ENCODE measurements at places on chromosomes 5 and 9.

DNA sequence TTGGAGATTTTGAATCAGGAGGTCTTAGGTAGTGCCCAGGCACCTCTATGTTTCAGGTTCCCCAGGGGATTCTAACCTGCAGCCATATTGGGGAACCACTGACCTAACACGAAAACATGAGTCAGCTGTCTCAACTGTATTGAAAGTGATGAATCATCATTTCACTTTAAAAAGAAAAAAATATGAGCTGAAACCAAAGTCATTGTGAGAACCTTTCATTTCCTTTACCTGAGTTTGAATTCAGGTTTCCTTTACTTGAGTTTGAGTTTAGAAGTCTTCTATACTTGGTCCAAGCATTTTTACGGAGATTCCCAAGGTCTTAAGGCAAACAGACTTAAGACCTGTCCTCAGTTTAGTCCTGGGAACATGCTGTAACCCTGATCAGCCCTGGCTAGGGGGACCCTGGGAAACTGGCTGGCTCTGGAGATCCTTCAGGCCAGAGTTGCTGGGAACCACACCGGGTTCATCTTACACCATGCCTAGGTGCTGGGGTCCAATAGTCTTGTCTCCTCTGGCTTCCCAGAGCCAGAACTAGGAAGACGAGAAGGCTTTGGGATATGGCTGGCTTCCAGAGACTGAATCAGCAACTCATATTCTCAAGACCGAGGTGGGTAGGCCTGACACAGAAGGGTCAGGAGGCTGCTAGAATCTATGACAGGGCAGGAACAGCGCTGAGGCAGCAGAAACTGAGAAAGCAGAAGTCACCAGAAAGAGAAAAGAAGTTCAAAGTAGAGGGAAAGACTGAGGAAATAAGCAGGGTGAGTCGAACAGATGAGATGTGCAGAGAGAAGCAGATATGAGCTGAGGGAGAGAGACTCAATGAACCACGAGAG, 16.4 kb upstream of the PDCD1LG2 start:
- DNase-seq: peak; percentile 60

GRCh38 chr5:14284392-14285148, 141.4 kb downstream of the TRIO start:
- DNase-seq: no peak

GRCh38 chr5:116674881-116675625, 100.4 kb upstream of the SEMA6A start:
- DNase-seq: no peak

DNA sequence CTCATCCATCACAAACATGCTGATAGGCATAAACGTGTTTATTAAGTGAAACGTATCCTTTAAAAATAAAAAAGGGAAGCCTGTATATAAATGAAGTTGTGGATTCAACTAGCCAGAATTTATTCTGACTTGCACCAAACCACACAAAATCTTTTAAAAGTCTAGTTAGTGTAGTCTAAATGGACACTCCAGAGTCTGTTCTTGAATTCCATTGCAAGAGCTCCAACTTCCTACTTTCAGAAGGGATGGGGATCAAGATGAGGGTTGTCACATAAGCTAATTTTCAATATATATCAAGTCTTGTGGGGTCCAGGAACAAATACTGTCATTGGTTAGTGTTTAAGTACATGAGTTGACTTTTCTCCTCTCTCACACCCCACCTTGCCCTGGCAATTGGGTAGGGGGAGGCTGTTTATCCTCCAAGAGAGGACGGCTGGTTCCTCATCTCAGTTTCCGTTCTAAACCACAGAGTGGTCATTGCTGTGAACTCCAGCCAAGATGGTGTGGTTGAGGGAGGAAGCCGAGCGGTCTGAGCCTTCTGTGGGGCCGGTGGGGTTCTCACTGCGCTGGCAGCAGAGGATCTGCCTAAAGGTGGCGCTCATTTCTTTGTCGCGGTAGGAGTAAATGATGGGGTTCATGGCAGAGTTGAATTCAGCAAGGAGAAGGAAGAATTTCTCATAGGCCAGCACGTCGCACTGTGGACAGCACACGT, 163.2 kb downstream of the LPAR1 start:
- DNase-seq: no peak

DNA sequence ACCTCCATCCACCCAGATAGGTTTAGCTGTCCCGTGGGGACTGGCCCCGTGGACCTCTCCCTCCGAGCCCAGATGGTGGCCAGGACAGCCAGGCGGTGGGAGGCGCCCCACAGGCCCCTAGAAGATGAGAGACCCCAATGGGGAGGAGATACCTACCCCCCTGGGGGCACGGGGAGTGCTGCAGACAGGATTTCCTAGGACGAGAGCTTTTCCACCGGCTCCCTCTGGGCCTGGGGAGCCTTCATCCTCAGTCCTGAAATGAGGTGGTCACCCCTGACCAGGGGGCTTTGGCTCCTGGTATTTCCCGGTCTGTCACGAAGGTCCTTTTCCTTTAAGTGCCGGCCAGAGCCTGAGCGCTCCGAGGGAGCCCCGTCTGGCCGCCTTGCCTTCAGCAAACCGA, 46.8 kb downstream of the MRPL36 start:
- no peak for DNase-seq

DNA sequence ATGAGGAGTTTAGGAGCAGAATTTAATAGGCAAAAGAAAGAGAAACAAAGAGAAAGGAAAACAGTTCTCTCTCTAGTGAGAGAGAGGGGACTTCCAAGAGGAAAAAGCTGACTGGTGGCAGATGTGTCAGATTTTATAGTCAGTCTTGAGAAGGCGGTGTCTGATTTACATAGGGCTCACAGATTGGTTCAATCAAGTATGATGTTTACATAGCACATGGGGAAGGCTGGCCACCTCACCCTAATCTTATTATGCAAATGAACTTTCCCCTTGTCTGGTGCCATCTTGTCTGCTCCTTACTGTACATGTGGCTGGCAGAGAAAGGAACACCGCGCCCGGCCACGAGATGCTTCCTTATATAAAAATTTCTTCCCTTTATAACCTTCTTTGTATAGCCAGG, 24.7 kb downstream of the UNC13B start:
- no peak for DNase-seq

GRCh38 chr9:385818-386398, 171.2 kb downstream of the DOCK8 start:
- DNase-seq: peak; percentile 74

- DNase-seq: no peak
Measured at GRCh38 chr9:15959663-15960062, 406.8 kb downstream of the CCDC171 start.

- DNase-seq: no peak
Measured at GRCh38 chr5:16568875-16569580, 47.8 kb downstream of the RETREG1 start.

GRCh38 chr5:170311511-170312300, 14.1 kb upstream of the LCP2 start:
- DNase-seq: no peak

DNA sequence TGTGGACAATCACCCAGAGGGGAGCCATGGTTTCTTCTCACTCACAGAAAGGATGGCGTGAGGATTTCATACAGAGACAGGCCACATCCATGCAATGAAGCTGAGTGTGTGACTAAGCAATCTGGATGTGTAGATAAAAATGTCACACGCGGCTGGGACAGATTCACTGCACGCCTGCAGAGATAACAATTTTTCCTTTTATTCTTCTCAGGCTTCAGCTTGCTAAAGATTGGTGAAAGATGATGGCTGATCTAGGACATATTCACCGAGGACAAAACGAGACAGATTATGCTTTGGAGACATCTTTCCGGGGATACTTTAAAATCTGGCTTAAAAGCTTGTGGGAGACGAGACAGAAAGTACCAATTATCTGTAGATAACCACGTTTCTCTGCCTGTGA, 313.9 kb upstream of the TRPC7 start:
- DNase-seq: no peak

DNA sequence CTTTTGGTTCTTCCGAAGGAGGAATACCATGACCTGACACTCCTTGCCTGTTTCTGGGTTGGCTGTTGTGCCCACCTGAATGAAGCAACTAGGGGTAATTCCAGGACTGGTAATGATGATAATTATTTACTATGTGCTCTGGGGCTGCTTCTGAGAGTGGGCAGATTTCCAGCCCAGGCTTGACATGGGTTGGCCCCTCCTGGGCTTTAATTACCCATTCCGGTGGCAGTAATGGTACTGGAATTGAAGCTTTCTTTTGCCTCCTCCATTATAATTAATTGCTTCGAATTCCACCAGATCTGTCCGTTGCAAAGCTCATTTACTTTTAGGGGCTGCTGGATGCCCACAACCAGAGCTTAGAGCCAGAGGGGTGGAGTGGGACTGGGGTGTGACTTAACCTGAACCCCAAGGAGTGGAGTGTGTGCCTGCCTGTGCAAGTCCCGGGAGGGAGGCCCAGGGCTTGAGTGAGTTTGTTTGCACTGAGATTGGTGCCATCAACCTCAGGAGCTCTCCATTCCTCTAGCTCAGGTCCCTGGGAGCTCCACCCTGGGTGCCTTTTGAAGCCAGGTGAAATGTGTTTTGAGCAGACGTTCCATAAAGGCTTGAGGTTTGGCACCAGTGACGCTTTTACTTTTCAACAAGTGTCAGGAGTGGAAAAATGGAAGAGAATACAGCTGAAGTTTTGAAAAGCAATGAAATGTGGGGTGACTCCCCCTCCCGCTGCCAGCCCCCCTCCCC, 214.6 kb downstream of the PDZD2 start:
- DNase-seq: no peak

GRCh38 chr5:95810305-95811125, 12.0 kb downstream of the GLRX start:
- DNase-seq: no peak

- DNase-seq: peak; percentile 63
Measured at GRCh38 chr9:73023025-73023541, 70.2 kb upstream of the ALDH1A1 start.

- peak; percentile 42 for DNase-seq
Measured at GRCh38 chr9:89080193-89080592, 88.9 kb downstream of the S1PR3 start.

DNA sequence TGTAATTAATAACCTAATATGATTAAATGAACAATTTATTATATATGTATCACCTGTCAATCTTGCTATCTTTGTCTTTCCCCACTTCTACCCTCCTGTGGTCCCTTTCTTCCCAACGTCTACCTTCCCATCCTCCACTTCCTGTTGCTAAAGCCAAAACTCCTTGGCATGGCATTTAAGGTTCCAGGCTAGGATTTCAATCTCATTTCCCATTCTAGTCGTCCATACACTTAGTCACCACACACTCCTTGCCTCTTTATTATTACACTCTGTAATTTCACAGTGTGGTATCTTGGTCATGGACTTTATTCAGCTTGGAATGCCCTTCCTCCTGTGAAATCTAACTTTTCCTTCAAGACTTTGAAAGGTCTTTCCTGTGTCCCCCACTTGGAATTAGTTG, 115.3 kb downstream of the SEMA6A start:
- no peak for DNase-seq

- no peak for DNase-seq
Measured at GRCh38 chr9:27851858-27852257, 278.6 kb upstream of the C9orf72 start.
